ENCODE measurements at places on chromosomes 3 and 15.

GRCh38 chr3:195932418-195933043 lies 24.2 kb upstream of the TNK2 start:
- DNase-seq = no peak

- DNase-seq = no peak
Observed at GRCh38 chr3:181881749-181882148, 170.0 kb downstream of the SOX2 start.

DNA sequence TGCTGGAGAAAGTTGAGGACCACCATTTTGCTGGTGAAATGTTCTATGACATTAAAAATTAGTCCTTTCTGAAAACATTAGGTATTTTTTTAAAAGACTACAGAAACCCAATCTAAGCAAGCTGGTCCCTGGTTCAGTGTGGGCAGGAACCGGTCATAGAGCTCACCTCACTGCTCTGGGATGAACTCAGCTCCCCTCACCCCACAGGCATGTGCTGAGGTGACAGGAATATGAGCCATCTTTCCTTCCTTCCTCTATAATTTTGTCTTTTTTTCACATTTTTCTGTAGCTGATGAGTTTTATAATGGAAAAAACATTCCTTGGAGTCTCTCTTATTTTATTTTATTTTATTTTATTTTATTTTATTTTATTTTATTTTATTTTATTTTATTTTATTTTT lies 8.2 kb upstream of the LRRC15 start:
- DNase-seq = no peak

- no peak for DNase-seq
Observed at GRCh38 chr3:8665407-8665896, 20.9 kb upstream of the SSUH2 start.

GRCh38 chr15:85723960-85724945 lies 70.5 kb downstream of the KLHL25 start:
- DNase-seq = no peak

DNA sequence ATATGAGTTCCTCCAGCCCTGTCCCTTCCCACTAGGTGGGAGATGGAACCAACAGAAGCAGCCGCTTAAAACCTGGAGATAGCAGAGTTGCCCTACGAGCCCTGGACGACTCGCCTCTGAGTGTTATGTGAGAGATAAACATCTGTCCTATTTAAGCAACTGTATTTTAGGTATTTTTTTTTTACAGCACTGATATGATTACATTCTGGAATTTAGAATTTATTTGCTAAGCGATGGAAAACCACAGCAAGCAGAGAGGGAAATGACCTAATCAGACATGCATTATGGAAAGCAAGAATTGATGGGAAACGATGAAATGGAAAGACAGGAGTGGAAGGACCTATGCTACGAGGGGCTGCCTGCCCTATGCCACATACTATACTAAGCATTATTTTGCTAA lies 379.0 kb upstream of the IL12A start:
- no peak for DNase-seq

GRCh38 chr15:90957031-90957790 lies 2.5 kb downstream of the RCCD1 start:
- DNase-seq = no peak

DNA sequence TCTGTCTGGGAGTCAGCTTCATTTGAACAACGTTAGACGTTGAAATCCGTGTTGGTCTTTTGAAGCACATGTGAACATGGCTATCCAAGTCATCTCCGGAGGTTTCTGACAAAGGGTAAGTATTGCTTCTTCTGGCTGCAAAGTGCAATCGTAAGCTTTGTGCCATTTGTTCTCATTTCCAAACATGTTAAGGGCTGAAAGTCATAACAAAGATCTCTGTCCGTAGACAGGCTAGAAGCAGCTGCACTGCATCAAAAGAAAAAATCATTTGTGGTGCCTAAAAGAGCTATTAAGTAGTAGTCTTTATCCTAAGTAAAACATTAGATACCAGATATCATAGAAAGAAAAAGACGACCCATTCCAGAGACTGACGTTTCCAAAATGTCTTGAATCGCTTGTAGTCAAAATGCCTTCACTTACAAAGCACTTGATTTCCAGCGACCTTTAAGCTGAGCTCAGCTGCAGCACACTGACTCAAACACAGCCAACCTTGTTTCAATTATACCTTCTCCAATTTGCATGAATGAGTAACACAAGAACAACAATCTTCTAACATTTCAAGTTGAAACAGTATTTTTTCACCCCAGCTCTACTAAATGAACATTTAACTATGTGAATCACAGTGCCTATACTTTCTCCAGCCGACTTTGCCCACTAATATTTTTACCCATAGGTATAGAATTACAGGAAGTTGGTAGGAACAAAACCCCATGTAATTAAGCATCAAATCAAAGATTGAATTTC lies 76.6 kb downstream of the NEDD4 start:
- peak; percentile 66 for DNase-seq

DNA sequence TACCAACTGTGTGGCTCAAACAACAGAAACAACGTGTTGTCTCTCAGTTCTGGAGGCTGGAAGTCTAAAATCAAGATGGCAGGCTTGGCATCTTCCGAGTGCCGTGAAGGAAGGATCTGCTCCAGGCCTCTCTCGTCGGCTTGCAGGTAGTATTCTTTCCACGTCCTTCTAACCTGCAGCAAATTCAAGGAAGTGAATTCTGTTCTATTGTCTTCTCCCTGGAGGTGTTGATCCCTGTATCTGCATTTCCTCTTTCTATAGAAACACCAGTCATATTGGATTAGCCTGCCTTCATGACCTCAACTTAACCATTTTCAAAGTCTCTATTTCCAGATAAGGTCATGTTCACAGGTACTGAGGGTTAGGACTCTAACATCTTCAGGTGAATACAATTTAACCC lies 512.1 kb downstream of the GABRG3 start:
- DNase-seq = no peak

- no peak for DNase-seq
Observed at GRCh38 chr3:185766329-185767001, 58.4 kb downstream of the IGF2BP2 start.

GRCh38 chr15:89747708-89748682 lies 3.1 kb downstream of the MESP1 start:
- no peak for DNase-seq

GRCh38 chr3:115187149-115187757 lies 40.2 kb upstream of the ZBTB20 start:
- no peak for DNase-seq
